ENCODE measurements at places on chromosomes 4 and X. TPM values are rescaled to one million over a fixed set of nuclear protein-coding genes. Genes with fewer than 3 reads are reported as not detected.

GRCh38 chr4:96166806-96167205 is 326.9 kb downstream of the PDHA2 start:
- DNase-seq = no peak

DNA sequence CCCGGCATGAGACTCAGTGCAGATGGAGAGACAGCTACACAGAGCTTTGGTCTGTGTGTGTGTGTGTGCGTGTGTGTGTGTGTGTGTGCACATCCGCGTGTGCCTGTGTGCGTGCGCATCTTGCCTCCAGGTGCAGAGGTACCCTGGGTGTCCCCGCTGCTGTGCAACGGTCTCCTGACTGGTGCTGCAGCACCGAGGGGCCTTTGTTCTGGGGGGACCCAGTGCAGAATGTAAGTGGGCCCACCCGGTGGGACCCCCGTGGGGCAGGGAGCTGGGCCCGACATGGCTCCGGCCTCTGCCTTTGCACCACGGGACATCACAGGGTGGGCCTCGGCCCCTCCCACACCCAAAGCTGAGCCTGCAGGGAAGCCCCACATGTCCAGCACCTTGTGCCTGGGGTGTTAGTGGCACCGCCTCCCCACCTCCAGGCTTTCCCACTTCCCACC is 14.3 kb downstream of the FGFR3 start:
- DNase-seq = no peak

DNA sequence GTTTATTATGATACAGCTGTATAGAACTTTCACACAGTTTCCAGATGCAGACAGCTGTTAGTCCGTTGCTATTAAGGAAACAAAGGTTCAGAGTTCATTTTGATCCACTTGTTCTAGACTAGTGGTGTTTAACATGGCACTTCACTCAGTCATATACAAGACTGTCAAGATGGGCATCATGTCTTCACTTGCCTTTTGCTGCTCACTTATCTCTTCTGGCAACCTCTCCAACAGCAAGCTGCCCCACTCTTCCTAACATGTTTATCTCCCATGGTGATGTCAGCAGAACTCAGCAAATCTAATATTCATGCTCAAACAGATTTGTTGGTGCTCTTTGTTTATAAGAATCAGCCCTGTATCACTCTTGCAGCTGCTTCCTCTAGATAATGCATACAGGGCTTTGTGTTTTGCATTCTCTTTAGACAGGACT is 236.2 kb upstream of the HAND2 start:
- DNase-seq = no peak

GRCh38 chr4:8010618-8011017 is 71.0 kb upstream of the AFAP1 start:
- no peak for DNase-seq

DNA sequence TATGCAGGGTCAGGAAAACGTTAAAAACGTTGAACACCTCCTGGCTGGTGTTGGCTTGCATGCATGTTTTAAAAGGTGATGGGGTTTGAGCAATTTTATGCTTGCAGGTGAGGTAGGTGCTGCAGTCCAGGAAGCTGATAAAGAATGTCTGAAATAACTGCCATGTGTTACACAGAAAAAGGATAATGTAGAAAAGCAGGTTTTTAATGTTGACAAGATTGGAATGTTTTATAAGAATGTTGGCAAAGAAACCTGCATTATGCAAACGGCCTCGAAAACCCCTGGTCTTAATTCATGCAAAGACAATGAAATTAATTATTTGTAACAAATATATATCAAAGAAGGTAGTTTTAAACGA is 723.7 kb upstream of the AGA start:
- DNase-seq = no peak

Gene IKBKG
- 16.1 TPM for polyA plus RNA-seq

Gene TMEM185A
- 30.1 TPM for polyA plus RNA-seq

Gene CASP6
- 18.7 TPM for polyA plus RNA-seq

Gene GAGE12H
- not detected for polyA plus RNA-seq

Gene TEX11
- polyA plus RNA-seq = not detected
